Activated gamma-delta T cell treated with Interleukin-2 at 50 U/mL for 16 hours (primary cell): ENCODE measurements at places on chromosomes 6 and 20.

GRCh38 chr20:17589161-17589834 lies 19.4 kb downstream of the DSTN start:
- no peak for DNase-seq

DNA sequence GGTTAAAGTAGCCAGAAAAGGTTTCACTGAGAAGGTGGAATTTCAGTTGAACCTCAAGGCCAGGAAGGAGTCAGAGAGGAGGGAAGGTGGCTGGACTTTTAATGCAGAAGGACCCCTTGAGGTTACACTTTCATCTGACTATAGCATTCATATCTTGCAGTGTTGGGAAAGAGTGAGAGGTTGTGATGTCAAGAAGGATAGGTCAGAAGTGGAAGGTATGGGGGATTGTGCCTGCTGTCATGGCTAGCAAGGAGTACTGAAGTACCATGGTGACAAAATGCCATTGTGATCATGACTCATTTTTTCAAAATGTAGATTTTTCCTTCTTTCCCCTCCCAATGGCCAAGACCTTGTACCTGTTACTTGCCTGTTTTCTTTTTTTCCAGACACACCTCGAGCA lies 5.2 kb upstream of the BACH2 start:
- no peak for DNase-seq

DNA sequence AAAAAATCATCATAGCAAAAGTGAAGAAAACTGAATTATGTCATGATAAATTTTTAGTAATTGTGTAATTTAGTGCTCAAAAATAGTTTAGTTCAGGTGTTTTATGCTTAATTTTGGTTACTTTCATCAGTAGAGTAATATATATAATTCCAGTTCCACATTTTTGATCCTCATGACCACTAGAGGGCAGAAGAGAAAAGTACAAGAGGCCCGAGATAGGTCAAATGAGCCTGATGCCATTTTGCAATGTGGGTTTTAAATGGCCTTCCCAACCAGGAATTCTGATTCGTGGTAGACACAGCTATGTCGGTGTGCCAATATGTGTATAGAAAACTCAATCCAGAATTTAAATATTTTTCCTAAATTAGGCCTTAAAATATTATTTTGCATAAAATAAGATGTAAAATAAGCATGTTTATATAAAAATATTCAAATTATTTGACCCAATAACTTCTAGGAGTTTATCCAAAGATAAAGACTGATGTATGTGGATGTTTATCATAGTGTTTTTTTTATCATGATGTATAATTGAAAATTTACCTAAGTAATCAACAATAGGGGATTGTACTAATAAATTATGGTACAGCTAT lies 159.7 kb upstream of the RPS6KA2 start:
- DNase-seq = no peak

DNA sequence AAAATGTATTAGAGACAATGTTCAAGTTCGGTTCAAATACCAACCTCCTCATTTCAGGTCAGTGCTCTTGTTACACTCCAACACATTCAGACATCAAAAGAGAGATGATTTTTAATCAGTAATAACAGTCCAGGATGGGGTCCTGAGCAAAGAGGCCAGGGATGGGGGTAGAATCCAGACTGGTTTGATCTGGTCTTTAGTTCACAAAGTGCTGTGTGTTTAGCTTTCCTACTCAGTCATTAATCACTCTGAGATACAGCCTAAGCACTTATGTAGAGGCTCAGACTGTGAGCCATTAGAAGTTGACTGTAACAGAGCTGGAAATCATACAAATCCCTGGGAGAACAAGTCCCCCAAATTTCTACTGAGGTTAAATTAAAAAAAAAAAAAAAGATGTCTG lies 241.6 kb downstream of the PTPRK start:
- DNase-seq = no peak

DNA sequence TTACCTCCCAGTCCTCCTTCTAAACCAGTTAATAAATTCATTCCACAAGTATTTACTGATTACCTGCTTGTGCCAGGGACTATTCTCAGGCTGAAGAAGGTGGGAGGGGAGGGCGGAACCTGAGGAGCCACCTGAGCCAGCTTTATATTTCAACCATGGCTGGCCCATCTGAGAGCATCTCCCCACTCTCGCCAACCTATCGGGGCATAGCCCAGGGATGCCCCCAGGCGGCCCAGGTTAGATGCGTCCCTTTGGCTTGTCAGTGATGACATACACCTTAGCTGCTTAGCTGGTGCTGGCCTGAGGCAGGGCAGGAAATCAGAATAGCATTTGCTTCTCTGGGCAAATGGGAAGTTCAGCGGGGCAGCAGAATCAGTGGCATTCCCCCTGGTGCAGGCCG lies 4.9 kb upstream of the AAR2 start:
- no peak for DNase-seq

GRCh38 chr20:57243480-57244220 lies 22.8 kb downstream of the BMP7 start:
- DNase-seq = no peak

DNA sequence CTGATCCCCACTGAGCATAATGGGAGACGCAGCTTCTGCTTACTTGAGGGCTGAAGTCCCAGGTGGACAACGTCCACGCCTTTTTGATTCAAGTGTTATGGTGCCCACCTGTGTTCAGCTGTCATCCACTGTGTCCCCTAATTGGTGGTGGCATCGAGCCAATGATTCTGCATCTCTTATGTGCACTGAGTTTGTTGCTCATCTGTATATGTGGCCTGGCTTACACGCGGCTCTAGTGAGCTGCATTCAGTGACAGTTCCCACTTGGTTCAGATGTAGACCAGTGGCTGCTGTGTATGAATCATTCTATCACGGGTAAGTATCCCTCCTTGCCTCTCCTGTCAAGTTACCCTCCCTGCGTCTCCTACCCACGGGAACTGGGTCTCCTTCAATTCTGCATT lies 131.2 kb upstream of the CLDN20 start:
- DNase-seq = no peak
